Activated CD4-positive, CD25-positive, alpha-beta regulatory T cell treated with anti-CD3 and anti-CD28 coated beads, Interleukin-2, amount 50 U/mL, for 24 hours (primary cell): ENCODE measurements at places on chromosomes 6 and 20.

GRCh38 chr6:52000064-52000463, 87.3 kb downstream of the PKHD1 start:
- no peak for ATAC-seq

GRCh38 chr6:167079853-167080297, 43.0 kb upstream of the CCR6 start:
- ATAC-seq = peak; percentile 93

DNA sequence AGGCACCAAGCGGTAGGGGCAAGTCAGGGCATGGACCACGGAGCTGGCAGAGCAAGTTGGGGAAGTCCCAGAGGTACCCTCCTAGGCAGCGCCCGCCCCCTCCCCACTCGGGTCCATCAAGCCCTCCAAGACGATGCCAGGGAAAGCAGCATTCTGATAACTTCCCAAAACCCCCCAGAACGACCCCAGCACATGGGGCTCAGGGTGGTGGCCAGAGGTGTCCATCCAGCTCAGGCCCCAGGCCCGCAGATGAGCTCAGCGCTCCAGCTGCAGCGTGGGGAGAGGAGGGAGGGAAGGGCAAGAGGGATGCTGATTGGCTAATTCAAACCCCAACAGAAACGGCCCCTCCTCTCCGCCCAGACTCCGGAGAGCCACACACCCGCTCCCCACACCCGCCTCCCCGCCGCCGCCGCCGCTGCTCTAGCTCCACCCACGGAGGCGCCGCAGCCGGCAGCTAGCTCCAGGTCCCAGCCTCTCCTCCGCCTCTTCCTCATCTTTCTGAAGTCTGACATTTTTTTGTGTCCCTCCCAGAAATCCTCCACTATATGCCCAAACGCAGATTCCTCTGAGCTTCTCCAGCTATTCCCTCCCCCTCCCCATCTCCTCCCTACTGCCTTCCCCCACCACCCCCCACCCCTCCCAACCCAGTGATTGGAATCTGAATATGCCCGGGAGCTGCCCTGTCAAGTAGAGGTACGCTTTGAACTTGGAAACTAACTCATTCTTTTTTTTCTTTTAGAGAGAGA, 40.3 kb upstream of the TLDC2 start:
- ATAC-seq = peak; percentile 98

DNA sequence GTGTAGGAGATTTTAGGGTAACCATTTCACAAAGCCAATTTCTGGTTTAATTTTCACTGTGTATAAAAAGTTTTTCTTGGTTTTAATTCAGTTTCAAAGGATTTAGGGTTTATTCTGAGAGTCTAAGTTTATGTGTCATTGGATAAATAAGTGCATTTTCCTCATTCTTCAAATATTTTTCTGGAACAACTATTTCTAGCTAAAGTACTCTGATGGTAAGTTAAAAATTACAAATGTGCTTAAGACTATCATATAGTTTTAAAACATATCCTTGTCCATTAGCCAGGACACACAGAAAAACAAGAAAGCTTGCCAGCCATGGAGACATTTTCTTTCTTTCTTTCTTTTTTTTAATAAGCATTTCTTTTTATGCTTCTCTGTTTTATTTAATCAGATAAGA, 333.0 kb downstream of the RFPL4B start:
- no peak for ATAC-seq

DNA sequence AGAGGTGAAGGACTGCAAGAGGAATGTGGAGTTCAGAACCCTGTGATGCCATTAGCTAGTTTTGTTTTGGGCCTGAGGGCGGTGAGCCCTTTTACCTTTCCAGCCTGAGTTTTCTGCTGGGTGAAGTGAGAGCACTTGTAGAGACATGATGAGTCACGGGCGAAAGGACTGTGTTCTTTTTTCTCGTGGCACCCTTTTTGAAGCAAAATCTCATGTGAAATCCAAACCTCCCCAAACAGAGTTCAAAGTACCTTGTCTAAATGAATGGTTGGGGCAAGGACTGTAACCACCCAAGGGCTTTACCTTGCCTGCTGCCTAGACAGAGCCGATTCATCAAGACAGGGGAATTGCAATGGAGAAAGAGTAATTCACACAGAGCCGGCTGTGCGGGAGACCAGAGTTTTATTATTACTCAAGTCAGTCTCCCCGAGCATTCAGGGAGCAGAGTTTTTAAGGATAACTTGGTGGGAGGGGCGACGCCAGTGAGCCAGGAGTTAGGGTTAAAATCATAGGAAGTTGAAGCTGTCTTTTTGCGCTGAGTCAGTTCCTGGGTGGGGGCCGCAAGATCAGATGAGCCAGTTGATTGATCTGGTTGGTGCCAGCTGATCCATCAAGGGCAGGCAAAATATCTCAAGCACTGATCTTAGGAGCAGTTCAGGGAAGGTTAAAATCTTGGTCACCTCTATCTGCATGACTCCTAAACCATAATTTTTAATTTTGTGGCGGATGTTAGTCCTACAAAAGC, 25.8 kb downstream of the SAMD5 start:
- no peak for ATAC-seq

DNA sequence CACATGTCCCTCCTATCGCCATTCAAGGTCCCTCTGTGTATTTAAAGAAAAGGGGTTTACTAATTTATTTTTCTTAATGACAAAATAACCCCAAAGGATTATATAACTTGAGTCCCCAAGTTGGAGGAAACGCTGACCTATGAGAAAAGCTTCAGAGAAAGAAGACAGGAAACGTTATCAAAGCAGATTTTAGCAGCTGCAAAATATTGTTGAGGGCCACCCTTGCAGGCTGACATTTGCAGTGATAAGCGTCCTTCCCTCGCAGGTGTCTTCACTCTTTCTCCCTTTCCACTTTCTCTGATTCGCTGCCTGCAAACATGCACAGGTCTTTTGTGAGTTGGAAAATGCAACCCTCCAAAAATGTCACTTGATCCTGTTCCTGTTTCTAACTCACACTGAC, 103.2 kb upstream of the RIPOR2 start:
- ATAC-seq = no peak

GRCh38 chr6:161033667-161034066, 42.1 kb downstream of the MAP3K4 start:
- no peak for ATAC-seq

DNA sequence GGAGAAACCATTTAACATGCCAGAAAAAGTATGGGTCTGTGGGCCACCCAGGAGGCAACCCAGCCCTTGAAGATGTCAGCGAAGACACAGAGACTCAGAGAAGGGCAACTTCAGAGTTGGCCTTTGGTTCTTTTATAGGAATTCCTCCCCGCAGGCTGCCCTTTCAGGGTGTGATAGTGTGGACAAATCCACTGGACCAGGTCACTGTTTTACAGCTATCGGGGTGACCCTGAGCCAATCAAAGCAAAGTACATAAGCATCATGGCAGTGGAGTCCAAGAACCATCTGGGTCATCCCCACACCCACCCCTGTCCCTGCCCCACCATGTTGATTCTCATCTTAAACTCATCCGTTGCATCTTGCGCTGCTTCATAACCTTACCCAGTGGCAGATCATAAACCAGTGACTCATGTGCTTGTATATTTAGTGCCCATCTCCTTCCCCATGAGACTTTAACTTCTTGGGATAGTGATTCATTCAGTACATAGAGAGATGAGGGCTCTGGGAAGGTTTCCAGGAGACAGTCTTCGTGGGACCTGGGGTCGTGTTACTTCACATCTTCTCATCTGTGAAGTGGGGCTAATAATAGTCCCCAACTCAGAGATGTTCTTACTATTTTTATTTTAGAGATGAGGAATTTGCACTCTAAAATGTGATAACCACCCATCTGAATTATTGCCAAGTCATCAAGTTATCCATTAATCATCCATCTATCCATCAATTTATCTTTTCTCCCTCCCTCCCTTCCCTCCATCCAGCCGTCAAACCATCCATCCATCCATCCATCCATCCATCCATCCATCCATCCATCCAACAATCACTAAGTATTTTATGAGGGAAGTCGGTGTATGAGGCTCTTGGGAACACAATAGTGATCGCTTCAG, 51.0 kb downstream of the EDN3 start:
- no peak for ATAC-seq

- ATAC-seq = peak; percentile 84
Observed at GRCh38 chr6:166257911-166258318, 50.3 kb downstream of the PRR18 start.

DNA sequence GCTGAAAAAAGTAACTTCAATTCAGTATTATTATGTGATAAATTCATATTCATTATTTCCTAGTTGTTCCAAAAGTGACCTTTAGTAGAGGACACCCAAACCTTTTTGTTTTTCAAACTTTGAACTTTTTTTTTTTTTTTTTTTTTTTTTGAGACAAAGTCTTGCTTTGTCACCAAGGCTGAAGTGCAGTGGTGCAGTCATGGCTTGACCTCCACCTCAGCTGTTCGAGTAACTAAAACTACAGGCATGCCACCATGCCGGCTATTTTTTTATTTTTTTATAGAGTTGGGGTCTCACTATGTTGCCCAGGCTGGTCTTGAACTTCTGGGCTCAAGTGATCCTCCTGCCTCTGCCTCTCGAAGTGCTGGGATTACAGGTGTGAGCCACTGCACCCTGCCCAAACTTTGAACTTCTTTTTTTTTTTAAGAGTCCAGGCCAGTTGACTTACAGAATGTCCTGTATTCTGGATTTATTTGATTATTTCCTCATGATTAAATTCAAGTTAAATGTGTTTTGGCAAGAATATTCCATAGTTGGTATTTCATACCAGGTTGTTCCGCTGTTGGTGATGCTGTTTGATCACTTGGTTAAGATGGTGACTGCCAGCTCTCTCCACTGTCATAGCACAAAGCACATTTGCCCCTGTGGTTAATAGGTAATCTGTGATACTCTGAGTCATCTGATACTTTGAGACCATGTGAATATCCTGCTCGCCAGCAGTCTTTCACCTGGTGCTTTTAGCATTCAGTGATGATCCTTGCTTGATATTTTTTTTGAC, 48.0 kb downstream of the VAPB start:
- peak; percentile 84 for ATAC-seq
